ENCODE measurements at places on chromosomes 6 and 20. TPM values are rescaled to one million over a fixed set of nuclear protein-coding genes. Genes with fewer than 3 reads are reported as not detected.

DNA sequence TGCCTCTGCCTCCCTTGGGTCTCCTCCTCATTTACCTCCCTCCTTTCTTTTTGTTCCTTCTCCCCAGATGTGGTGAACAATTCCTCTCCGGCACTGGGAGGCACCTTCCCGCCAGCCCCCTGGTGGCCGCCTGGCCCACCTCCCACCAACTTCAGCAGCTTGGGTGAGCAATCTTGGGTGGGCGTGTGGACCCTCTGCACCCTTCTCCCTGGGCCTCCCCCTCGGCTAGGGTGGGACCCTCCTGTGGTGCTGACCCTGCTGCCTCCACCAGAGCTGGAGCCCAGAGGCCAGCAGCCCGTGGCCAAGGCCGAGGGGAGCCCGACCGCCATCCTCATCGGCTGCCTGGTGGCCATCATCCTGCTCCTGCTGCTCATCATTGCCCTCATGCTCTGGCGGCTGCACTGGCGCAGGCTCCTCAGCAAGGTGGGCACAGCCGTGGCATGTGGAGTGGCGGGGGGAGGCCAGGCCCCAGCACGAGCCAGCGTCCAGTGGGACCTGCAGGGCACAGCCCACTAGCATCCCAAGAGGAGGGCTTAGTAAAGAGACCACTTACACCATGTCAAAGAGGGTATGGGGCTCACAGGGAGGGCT lies 8.8 kb downstream of the DDR1 start:
- H3K4me3 ChIP-seq = no peak overlapping the region
- peaks cover under 1% of the 10 kb centered on the region for H3K4me1 ChIP-seq
- no peaks in the 10 kb centered on the region for H3K27me3 ChIP-seq
- H3K36me3 ChIP-seq = no peaks in the 10 kb centered on the region

DNA sequence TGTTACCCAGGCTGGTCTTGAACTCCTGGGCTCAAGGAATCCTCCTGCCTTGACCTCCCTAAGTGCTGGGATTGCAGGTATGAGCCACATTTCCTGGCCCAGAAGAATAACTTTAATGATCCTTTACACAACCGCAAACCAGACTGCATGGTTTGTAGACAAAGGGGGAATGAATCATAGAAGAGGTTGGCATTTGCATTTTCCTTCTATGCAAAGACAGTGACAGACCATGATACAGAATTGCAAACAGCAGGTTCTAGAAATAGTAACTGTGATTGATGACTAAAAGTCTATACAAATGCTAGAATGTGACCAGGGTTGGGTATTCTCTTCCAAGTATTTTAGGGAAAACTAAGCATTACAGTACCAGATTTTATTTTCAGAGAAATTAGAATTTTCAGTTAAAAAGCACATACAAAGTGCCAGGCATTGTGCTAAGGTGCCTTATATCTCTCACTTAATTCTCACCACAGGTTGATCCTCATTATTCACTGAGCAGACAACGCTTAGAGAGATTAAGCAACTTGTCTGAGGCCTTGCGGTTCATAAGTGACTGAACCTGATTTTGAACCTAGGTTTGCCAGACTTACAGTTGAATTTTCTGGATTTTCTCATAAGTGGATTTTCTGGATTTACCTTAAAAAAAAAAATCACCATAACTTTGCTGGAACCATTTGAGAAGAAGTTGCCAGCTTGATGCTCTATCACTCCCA lies 146.6 kb downstream of the ZFAND3 start:
- no peak overlapping the region for H3K4me3 ChIP-seq
- peaks cover 6% of the 10 kb centered on the region for H3K4me1 ChIP-seq
- H3K27me3 ChIP-seq = no peaks in the 10 kb centered on the region
- no peak overlapping the region for H3K27ac ChIP-seq

DNA sequence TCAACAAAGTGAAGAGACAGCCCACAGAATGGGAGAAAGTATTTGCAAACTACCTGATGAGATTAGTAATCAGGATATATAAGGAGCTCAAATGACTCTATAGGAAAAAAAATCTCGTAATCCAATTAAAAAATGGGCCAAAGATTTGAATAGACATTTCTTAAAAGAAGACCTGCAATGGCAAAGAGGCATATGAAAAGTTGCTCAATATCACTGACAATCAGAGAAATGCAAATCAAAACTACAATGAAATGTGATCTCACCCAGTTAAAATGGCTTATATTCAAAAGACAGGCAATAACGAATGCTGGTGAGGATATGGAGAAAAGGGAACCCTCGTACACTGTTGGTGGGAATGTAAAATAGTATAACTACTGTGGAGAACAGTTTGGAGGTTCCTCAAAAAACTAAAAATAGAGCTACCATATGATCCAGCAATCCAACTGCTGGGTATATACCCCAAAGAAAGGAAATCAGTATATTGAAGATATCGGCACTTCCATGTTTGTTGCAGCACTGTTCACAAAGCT lies 65.0 kb downstream of the TOX2 start:
- H3K4me3 ChIP-seq = no peak overlapping the region
- H3K4me1 ChIP-seq = peaks cover 3% of the 10 kb centered on the region
- no peak overlapping the region for H3K27ac ChIP-seq
- H3K36me3 ChIP-seq = no peaks in the 10 kb centered on the region
- no peaks in the 10 kb centered on the region for H3K27me3 ChIP-seq

- H3K4me1 ChIP-seq = peaks cover 11% of the 10 kb centered on the region
- no peaks in the 10 kb centered on the region for H3K36me3 ChIP-seq
- DNase-seq = no peak
- H3K27ac ChIP-seq = no peak overlapping the region
- no peak overlapping the region for H3K4me3 ChIP-seq
Observed at GRCh38 chr20:33539129-33539528, 49.2 kb downstream of the CBFA2T2 start.

DNA sequence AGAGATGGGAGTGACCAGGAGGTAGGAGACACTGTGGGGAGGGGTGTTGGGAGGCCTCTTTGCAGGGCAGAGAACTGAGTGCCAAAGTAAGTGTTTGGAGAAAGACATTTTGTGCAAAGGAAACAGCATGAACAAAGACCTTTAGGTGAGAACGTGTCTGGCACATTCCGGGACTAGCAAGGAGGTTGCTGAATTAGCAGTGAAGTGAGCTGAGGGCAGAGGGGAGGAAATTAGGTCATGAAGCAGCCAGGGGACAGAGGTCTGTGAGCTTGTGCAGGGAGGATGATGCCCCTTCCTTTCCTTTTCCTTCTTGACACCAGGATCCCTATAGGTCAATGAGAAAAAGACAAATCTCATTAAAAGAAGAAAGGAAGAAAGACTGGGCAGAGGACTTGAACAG lies 21.4 kb upstream of the AHCY start:
- no peak overlapping the region for H3K27ac ChIP-seq
- H3K4me3 ChIP-seq = no peak overlapping the region
- H3K36me3 ChIP-seq = no peaks in the 10 kb centered on the region
- peak; percentile 11 for DNase-seq

DNA sequence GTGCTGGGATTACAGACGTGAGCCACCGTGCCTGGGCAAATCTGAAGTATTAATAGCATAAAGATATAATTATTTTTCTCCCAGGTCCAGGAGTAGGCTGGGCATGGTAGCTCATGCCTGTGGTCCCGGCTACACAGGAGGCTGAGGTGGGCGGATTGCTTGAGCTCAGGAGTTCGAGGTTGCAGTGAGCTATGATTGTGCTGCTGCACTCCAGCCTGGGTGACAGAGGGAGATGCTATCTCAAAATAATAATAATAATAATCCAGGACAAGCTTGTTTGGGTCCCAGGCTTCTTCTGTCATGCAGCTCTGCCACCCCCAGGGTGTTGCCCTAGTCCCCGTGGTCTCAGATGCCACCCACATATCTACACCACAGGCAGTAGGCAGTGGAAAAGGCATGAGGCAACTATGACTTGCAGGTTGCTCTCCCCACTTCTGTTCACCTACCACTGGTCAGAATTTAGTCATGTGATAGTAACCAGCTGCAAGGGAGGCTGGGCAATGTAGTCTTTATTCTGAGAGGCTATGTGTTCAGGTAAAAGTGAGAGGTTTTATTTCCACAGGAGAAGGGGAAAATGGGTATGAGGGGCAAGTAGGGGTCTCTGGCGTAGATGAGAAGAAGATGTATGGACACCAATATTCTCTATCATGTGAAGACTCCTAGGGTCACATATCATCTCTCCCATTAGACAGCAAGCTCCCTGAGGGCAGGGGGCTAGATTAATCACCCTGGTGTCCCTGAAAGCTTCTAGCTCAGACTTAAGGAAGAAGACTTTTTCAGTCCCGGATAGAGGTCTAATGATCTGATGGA lies 25.7 kb downstream of the TCF15 start:
- H3K4me3 ChIP-seq = no peak overlapping the region
- H3K27me3 ChIP-seq = peaks cover 2% of the 10 kb centered on the region
- H3K27ac ChIP-seq = no peak overlapping the region
- no peaks in the 10 kb centered on the region for H3K36me3 ChIP-seq

DNA sequence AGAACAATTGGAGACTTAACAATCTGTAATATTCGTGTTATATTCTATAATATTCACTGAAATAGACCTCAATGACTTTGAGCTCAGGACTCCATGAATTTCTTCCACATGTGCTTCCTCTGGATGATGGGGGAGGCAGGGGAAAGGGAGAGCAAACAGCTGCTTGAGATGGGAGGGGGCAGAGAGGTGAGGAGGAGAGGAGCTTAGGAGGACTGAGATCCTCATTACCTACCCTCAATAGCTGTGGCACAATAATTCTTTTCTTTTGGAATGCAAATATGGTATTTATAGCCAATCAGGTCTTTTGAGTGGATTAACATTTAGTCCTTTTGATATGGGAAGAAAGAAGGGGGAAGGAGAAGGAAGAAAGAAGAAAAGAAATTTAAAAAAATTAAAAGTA lies 64.1 kb upstream of the ZNF217 start:
- peaks cover 6% of the 10 kb centered on the region for H3K4me1 ChIP-seq
- H3K27me3 ChIP-seq = no peaks in the 10 kb centered on the region
- no peaks in the 10 kb centered on the region for H3K36me3 ChIP-seq
- no peak for DNase-seq

- H3K27me3 ChIP-seq = no peaks in the 10 kb centered on the region
- H3K27ac ChIP-seq = no peak overlapping the region
- no peak for DNase-seq
- H3K36me3 ChIP-seq = peaks cover 35% of the 10 kb centered on the region
Observed at GRCh38 chr20:24972341-24972740, 20.2 kb downstream of the APMAP start.

DNA sequence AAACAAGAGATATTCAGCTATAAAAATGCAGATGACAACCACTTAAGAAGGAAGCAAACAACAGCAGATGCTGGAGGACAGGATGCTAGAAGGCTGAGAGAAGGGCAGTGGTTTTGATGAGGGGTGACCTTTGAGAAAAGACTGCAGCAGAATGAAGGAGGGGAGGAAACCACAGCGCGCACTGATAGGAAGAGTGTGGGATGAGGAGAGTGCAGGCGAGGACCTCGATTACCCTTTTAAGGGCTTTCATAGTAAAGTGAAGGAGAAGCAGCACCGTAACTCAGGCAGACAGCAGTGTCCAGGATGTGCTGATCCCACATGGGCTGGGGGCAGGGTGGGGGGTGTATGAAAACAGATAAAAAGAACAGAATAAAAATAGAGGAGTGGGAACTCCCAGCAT lies 19.2 kb downstream of the ZBTB2 start:
- H3K4me3 ChIP-seq = no peak overlapping the region
- H3K4me1 ChIP-seq = peaks cover 11% of the 10 kb centered on the region
- no peak for DNase-seq

- peaks cover 9% of the 10 kb centered on the region for H3K36me3 ChIP-seq
- H3K27me3 ChIP-seq = no peaks in the 10 kb centered on the region
- H3K4me3 ChIP-seq = no peak overlapping the region
- peaks cover 19% of the 10 kb centered on the region for H3K4me1 ChIP-seq
- no peak overlapping the region for H3K27ac ChIP-seq
Observed at GRCh38 chr6:2838251-2838650, 3.4 kb downstream of the SERPINB1 start.

DNA sequence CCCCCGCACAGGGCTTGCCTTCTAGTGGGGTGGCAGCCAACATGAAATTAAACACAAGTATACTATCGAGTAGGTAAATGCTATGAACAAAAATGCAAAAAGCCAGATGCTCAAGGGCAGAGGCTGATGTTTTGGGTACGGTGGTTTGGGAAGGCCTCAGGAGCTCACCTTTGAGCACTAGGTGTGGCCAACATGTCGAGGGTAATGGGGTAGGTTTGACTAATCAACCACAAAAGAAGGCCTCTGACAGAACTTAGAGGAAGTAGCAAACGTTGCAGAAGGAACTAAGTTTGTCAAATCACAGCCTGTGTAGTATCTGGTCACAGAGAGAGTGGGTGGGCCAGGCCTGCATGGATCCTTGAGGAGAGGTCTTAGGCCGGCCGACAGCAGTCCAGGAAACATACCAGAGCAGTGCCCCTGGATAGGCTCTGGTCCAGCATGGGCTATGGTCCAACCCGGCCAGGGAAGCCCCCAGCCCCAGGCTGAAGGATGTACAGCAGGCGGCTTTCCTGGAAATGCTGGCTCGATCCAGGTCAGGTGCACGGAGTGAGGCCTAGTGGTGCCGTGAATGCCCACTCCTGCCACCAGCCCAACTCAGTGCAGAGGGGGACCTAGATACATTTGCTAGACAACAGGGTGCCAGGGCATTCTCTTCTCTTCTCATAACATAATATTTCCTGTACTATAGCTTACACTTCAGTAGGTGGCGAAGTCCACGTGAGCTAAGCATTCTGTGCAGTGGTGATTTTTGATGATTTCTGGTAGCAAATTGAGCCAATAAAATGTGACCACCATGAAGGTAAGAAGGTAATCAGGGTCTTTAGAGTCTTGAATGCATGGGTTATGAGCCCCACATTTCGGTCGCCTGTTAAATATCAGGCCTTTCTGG lies 56.3 kb upstream of the CD93 start:
- no peaks in the 10 kb centered on the region for H3K36me3 ChIP-seq
- no peak for DNase-seq
- H3K27ac ChIP-seq = peak overlapping the region; percentile 84

GRCh38 chr6:34836451-34836850 lies 44.6 kb downstream of the BLTP3A start:
- no peak for DNase-seq
- peaks cover 3% of the 10 kb centered on the region for H3K36me3 ChIP-seq
- no peak overlapping the region for H3K27ac ChIP-seq
- H3K4me1 ChIP-seq = no peaks in the 10 kb centered on the region

DNA sequence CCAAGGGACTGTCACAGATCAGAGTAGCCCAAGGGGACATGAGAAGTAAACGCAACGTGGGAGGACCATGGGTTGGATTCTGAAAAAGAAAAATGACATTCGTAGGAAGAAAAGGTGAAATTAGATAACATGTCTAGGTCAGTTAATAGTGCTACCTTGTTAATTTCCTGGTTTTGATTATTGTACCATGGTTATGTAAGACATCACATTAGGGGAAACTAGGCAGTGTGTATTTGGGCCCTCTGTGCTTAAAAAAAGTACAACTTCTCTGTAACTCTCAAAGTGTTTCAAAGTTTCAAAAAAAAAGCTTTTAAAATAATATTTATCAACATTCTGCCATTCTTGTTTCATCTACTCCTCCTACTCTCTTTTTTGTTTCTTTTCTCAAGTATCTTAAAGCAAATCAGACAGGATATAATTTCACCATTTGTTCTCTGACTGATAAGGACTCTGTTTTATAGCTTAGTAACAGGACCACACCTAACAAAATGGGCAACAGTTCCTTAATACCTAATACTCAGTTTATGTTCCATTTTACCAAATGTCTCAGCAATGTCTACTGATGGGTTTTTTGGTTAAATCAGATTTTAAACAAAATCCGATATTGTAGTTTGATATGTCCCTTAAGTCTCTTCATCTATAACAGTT lies 97.1 kb upstream of the PLCB4 start:
- H3K4me3 ChIP-seq = no peak overlapping the region
- no peaks in the 10 kb centered on the region for H3K27me3 ChIP-seq
- no peak for DNase-seq
- no peaks in the 10 kb centered on the region for H3K4me1 ChIP-seq
- H3K27ac ChIP-seq = no peak overlapping the region

Gene HLA-DQB1
- 1,148 TPM for polyA plus RNA-seq

Gene VWA7
- 2.2 TPM for polyA plus RNA-seq
